ENCODE measurements at places on chromosomes 3 and 15.

DNA sequence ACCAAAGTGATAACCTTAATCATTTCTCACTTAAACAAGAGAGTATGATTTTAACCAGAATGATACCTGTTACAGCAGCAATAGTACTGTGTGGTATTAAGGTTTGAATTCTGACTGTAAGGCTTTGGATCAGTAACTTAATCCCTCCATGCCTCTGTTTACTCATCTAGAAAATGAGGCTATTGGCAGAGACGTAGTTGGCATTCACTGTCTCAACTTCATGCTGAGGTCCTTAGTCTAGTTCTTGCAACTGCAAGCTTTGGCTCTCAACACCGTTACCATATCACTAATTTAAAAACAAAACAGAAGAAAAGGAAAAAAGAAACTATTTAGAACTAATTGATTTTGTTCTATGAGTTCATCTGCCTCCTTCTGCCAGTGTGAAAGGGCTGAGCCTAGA lies 875.4 kb downstream of the MCTP2 start:
- no peak for DNase-seq

- no peak for DNase-seq
Measured at GRCh38 chr3:61928039-61928438, 366.7 kb downstream of the PTPRG start.

- no peak for DNase-seq
Measured at GRCh38 chr3:148970271-148970670, 21.1 kb upstream of the GYG1 start.

GRCh38 chr3:18828637-18829036 lies 319.7 kb upstream of the KCNH8 start:
- DNase-seq: no peak

GRCh38 chr15:33234020-33234461 lies 39.5 kb upstream of the FMN1 start:
- DNase-seq: no peak

DNA sequence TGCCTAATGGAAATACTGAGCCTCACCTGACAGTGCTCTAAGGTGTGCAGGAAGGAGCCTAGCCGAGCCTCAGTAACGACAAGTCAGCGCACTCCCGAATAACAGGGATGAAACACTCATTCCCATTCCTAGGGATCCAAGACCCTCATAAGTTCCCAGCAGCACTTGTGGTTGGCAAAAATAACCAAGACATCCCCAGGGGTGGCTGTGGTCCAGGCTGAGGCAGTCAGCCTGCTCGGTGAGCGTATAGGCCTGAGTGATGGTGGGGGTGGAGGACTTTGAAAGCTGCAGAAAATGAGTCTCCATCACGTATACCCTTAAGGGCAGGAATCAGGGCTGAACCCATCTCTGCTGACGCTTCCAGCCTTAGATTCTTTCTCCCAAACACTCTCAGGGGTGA lies 120.1 kb downstream of the SMAD6 start:
- no peak for DNase-seq
